ENCODE measurements at places on chromosomes 2 and 18.
A peak's percentile ranks its signal among the peaks of the same experiment; 100 is the strongest.

- peak; percentile 69 for DNase-seq
These were observed 249.4 kb downstream of the HDAC4 start for GRCh38 chr2:239151201-239152131.

- DNase-seq, result no peak
These were observed 215.5 kb downstream of the LNPK start for GRCh38 chr2:175786471-175787124.

- no peak for DNase-seq
These were observed 68.4 kb upstream of the STAM2 start for GRCh38 chr2:152243761-152244640.

DNA sequence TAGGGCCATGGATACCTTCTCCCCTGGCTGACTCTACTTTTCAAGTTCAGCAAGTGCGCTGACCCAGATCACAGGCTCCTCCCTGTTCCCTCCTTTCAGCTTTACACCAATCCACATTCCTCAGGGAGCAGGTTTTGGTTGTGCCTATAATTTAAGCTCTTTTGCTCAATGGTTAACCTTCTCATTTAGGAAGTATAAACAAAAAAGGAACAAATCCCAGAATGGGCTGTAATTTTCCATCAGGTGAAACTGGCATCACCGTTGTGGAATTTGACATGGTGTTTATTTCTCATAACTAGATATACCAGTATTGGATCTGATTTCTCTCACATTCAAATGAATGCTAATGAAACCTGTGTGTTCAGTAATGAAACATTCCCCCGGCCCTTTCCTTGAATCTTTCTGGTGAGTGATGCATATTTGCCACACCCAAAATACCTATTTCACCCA, 13.6 kb downstream of the STRN start:
- DNase-seq, result no peak

DNA sequence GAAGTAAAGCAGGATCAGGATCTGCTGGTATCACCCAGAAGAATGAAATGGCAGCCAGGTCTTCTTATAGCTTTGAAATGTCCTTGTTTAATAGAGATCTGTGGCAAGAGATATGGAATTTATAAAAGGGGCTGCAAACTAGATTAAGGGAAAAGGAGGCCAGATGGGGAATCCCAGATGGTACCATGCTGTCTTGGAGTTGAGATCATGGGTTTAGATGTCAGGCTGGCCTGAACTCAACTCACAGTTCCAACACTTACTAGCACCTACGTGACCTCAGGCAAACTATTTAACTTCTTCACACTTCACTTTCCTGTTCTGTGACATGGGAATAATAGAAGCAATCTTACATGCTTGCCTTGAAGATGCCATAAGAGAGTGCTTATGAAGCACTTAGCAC, 188.2 kb downstream of the ALK start:
- no peak for DNase-seq

GRCh38 chr2:123015186-123015585, 1009.9 kb upstream of the CNTNAP5 start:
- no peak for DNase-seq

DNA sequence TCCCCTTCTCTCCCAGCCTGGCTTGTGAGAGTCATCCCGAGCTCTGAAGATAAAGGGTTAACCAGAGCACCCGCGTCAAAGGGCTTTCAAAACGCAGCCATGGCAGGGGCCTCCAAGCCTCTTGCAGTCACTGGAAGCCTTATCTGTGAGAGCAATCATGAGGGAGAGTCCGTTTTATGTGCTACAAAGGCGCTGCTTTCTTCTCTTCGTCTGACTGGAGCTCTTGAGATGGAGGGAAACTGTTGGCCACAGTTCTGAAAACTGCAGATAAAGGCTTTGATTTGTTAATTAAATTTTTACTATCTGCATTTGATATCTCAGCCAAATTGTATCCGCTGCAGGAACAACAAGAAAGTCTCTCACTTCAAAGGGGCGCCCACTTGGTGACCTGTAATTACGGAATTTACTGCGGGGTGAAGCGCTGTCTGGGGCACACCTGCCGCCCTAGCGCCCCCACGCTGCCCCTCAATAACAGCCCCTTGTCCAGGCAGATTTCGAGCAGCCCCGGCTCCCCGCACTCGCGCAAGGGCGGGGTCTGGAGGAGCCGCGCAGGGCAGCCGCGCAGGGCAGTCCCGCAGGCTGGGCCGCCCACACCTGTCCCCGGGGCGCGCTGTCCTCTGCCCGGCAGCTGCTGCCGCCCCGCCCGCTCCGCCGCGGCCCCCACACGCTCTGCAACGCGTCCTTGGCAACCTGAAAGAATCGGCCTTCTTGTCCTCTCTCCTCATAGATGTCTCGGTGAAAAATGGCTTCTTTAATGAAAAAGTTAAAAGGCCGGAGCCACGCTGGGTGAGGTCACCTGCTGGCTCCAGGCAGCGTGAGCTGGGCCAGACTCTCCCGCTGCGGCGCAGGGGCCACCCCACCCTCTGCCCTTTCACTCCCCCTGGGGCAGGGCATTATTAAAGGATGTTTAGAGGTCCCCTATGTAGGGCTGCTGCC, 217.9 kb downstream of the VAPA start:
- no peak for DNase-seq

GRCh38 chr2:235194351-235194750, 242.5 kb downstream of the SH3BP4 start:
- no peak for DNase-seq

GRCh38 chr2:21633466-21633865, 509.7 kb downstream of the TDRD15 start:
- no peak for DNase-seq

DNA sequence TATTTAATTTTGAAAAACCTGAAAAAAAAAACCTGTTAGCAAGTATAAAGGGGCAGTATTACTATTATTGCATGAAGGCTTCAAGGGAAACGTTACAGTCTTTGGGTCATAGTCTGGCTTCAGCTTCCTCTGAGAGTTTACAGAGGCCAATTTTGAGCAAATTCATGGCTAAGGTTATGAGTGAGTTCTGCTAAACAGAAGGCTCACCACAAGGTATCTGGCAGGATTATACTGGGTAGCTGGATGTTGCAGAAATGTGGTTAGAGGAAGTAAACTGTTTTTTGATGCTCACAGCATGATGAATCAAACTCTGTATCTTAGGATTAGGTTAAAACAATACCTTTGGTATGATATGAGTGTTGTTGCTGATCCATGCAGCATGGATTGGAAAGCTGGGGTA, 9.3 kb downstream of the MRPL19 start:
- DNase-seq, result no peak

GRCh38 chr2:215613888-215614287, 178.0 kb upstream of the FN1 start:
- no peak for DNase-seq
